ENCODE measurements at places on chromosomes 16 and 17.

- no peak for DNase-seq
Measured at GRCh38 chr16:62240722-62241121, 204.5 kb upstream of the CDH8 start.

- no peak for DNase-seq
Measured at GRCh38 chr17:51228161-51228560, 31.7 kb downstream of the MBTD1 start.

GRCh38 chr16:51757124-51757470 is 606.0 kb upstream of the SALL1 start:
- DNase-seq = no peak

- DNase-seq = no peak
Measured at GRCh38 chr17:5055543-5055942, 20.3 kb upstream of the SLC52A1 start.

GRCh38 chr17:54754560-54754959 is 146.1 kb upstream of the TOM1L1 start:
- no peak for DNase-seq

- no peak for DNase-seq
Measured at GRCh38 chr16:3673201-3673600, 18.7 kb downstream of the DNASE1 start.
